ENCODE measurements at places on chromosomes 6 and 20.

DNA sequence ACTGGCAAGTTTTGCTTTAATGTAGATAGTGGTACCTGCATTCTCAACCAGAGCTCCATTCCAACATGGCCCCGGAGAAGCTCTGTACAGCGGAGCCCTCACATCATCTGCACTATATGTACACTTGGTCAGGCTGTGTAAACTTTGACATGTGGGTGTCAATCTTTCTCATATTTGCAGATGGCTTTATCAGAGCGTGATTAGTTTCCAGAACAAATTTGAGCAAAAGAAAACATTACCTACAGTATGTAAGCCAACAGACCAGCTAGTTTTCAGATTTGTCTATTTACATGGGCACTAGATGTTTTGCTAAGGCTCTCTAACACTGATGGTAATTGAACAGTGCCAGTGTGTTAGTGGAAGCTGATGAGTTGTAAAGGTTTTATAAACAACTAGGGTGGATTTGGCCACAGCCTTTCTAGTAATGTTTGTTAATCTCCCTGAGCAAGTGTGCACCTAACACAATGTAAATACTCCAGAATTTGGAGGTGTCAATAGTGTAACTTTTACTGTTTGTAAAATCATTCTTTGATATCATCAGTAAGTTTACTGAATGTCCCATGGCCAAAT lies 131.8 kb downstream of the FOXA2 start:
- no peak for DNase-seq

DNA sequence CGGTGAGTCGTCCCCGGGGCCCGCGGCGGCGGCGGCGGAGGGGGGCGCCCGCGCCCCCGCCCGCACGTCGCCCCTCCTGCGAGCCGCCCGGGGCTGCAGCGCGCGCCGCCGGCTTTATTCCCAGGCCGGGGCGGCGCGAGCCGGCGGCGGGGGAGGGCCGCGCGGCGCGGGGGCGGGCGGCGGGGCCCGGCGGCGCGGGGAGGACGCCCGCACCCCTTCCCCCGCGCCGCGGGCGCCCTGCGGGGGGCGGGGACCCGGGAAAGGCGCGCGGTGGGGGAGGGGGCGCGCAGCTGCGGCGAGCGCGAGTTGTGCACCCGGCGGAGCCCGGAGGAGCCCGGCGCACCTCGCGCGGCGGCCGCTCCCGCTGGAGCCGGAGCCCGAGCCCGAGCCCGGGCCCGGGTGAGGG lies 646 bp downstream of the HMGA1 start:
- DNase-seq, result no peak

DNA sequence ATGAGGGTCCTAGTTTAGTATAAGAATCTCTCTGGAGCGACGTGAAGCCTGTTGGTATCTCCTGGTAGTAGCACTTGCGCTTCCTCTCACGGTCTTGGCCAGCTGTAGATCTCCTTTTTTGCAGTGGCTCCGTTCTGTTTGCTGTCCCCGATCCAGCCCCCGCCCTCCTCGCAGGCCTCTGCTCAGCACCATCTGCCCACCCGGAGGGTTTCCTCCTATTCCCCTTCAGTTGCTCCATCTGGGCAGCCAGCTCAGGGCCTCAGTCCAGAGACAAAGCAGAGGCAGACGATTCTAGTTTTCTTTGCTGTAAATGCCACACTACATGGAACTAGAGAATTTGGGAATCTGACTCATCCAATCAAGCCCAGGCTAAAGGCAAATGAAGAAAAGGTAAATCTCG lies 126.6 kb downstream of the TIAM2 start:
- DNase-seq, result no peak

GRCh38 chr6:21027507-21027906 lies 493.2 kb downstream of the CDKAL1 start:
- DNase-seq, result no peak

DNA sequence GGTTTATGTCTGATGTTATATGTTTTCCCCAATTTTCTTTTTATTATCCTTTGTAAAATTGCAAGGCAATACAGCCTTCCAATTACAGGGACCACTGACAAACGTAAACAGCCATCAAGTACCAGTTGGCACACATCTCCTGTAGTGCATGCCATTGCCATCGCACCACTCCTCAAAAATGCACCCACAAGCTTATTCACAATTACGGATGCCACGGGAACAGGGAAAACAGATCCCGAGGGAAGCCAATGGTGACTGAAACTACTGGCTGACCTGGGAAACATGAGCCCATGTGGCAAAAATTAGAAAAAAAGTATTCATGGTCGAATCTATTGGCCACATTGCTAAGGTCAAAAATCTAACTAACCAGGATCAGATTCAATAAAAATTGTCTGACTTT lies 395.2 kb downstream of the PAX1 start:
- DNase-seq, result no peak

- DNase-seq, result no peak
These were observed 258.4 kb downstream of the RNGTT start for GRCh38 chr6:88704980-88705379.

DNA sequence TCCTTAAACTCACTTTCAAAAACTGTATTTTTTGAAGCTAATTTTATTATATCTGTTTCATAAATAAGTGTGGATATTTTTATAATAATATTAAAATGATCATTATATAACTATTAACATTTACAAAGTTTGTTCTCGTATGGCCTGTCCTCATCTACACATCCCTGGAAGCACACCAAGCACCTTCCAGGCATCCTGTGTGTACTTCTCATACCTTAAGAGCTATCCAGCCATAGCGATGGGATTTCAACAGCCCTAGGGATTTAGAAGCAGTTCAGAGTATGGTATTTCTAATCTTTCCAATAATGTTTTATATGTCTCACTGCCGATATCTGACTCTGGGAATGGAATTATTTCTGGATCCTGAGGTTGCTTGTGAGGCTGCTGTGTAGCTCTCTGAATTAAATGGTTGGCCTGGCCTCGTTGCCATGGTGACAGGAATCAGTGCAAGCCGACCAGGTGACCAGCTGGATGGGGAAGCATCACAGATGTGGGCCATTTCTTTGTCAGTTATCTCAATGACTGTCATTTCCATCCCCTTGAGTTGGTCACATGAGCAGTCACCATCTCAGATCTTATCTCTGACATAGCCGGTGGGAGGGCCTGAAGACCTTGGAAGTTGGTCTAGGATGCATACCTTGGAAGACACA lies 265.2 kb upstream of the RIN2 start:
- DNase-seq, result no peak

DNA sequence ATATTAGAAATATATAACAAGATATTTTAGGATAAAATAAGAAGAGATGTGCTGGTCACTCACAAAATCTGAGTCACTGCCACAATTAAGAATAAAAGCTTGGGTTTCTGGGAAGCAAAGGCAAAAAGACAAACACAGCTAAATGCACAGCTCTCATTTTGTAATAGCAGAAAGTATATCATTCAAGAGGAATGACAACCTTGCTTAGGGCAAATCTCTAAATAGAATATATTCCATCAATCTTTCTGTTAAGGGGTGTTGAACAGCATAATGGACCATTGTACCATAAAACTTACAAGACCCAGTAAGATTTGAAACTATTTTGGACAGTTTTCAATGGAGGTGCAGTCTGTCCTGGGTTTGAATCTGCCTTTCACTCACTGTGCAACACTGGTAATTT lies 464.9 kb upstream of the SOX4 start:
- DNase-seq, result no peak

GRCh38 chr20:40519918-40520317 lies 169.1 kb downstream of the MAFB start:
- DNase-seq, result no peak

DNA sequence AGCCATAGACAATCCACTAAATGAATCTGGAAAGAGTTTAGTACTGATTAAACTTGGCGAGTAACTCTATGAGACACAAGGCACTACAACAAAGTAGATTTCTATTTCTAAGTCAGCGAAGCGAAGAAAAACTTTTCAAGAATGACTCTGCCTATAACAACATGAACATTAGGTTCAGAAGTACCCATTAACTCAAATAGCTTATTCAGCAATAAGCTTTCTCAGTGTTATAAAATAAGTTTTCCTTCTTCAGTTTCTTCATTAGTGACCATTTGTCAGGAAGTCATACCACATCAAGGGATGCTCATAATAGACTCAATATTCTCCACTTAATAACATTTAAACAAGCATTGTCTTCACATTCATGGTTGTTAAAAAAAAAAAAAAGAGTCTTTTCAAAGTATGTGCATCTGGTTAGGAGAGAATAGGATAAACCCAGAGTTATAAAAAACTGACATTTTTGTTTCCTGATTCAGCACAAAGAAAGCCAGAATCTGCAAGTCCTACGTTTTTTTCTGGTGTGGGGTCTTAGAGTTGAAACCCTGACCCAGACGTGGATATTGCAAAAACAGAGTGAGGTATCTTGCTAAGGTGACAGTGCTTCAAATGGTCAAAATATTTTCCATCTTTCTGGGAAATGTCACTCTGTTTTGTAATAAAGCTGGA lies 148.2 kb upstream of the PREP start:
- DNase-seq, result no peak

GRCh38 chr6:137102851-137103492 lies 58.2 kb upstream of the IL20RA start:
- DNase-seq, result no peak

DNA sequence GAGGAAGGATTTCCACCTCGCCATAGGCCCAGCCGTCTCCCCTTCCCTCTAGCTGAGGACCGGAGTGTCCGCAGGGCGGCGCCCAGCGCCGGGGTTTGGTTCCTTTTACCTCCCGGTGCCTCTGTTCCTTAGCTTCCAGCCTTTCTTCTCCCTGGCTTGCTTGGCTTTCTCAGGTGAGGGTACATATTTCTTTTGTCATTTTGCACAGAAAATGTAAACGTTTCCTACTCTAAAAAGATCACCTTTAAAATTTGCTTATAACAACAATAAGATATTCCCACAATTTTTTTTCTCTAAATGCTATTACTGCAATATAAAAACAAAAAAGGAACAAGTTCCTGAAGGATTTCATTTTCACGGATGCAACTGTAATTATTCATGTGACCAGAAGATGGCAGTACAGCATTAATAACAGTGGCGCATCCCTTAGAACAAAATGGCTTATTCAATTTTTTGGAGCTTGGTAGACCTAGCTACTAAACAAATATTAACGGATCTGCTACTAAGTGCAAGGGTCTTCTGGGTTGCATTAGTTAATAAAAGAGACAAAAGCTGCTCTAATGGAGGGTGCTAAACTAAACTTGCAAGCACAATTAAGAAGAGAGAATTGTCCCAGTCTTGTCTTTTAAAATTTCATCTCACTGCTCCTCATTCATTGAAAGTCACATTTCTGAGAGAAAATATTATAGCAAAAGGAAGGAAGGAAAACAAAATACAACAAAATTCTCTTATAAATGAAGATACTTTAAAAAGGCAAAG lies 172.9 kb downstream of the ADGRG6 start:
- no peak for DNase-seq

- DNase-seq, result no peak
These were observed 20.2 kb upstream of the HLA-DOA start for GRCh38 chr6:33029328-33030184.

DNA sequence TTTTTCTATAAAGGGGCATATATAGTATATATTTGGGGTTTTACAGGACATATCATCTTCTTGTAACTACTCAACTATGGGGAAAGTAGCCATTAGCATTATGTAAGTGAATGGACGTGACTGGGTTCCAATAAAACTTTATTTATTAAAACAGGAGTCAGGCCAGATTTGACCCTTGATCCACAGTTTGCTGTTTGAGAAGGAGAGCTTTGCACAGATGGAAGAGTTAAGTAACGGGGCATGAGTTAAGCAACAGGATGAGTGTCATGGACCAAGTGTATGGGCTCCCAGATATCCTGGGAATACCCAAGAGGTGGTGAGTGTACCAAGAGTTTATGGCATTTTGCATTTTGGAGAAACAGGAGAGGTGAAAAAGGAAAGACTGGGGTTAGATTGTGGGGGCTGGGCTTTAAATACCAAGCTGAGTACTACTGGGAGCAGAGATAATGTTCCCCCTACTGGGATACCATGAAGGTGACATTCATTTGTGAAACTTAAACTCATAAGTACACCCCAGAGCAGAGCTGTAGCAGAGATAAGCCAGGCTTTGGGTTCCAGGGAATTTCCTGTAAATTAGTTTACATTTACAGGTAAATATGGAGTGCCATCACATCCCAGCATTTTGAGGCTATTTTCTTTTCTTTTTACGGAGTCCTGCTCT lies 18.5 kb upstream of the SCUBE3 start:
- no peak for DNase-seq

DNA sequence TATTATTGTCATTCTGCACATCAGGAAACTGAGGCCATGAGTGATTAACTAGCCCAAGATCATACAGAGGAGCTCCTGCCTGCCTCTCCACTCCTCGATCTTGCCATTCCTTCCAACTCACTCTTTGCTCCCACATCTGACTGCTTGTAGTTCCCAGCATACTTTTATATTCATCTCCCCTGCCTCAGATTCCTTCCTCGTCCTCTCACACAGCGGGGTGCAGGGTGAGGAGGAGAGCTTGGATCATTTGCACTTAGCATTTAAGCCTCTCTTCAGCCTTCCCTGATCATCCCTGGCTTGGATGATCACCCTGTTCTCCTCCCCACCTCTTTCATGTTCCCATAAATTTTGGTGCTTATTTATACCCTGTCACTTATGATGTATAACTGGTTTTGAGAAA lies 515.1 kb upstream of the SOX4 start:
- no peak for DNase-seq

GRCh38 chr6:26470643-26471042 lies 12.9 kb downstream of the BTN2A1 start:
- no peak for DNase-seq

DNA sequence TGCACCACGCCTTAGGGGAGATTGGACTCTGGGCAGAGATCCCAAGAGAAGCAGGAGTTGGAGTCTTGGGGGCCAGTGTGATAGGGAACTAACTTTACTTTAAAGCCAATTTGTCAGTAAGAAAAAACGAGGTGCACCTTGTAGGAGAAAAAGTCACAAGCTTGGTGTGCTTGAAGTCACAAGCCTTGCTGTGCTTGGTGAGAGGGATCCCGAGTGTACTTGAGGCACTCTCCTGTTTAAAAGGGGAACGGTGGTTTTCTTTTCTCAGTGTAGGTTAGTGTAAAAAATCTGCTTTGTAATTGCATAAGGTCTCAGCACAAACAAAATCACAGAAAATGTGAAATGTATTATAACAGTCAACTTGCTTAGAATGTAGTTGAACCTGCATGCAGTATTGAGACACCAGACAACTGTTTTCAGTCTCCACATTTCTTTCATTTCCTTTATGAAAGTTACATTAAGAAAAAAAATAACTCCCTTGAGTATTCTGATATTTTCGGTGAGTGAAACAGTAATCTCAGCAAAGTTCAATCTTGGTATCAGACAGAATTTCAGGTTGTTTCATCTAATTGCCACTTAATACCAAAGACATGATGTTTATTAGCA lies 111.1 kb upstream of the DUSP22 start:
- DNase-seq, result no peak

GRCh38 chr6:26071135-26071534 lies 16.1 kb upstream of the HFE start:
- no peak for DNase-seq
